ENCODE measurements at places on chromosomes 11 and 22.

GRCh38 chr11:38680166-38680565 is 2082.1 kb upstream of the RAG2 start:
- no peak for DNase-seq

GRCh38 chr11:121757480-121758125 is 304.8 kb upstream of the SORL1-AS1 start:
- DNase-seq = no peak

GRCh38 chr11:35011944-35012343 is 95.5 kb downstream of the PDHX start:
- no peak for DNase-seq

DNA sequence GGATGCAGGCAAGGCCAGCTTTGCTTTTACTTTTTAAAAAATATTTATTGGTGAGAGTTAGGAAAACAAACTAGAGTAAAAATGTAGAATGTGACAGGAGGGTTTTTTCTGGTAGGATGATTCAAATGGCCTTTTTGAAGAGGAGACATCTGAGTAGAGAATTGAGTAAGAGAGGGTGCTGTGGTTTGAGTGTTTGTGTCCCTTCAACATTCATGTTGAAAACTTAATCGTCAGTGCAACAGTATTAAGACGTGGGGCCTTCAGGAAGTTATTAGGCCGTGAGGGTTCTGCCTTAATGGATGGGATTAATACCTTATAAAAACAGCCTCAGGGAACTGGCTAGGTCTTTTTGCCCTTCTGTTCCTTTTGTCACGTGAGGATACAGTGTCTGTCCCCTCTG is 288.8 kb upstream of the C11orf87 start:
- DNase-seq = peak; percentile 2

GRCh38 chr11:130475426-130476053 is 27.1 kb downstream of the ADAMTS15 start:
- no peak for DNase-seq

GRCh38 chr11:95925011-95925410 is 1.1 kb upstream of the MTMR2 start:
- no peak for DNase-seq

- DNase-seq = no peak
Observed at GRCh38 chr11:87212891-87213290, 175.2 kb downstream of the TMEM135 start.

DNA sequence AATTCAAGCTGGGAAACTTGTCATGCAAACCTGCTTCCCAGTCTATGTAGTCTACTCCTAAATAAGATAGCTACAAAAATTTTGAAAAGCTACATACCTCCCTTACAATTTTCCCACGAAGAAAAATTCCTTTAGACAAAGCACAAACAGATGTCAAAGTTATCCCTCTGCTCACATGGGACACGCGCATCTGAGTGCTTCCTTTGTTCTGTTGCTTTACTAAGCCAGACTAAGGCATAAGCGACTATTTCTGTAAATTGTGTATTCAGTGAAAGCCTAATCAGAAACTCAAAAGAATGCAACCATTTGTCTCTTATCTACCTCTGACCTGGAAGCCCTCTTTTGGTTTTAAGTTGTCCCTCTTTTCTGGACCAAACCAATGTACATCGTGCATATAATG is 583.7 kb upstream of the B3GAT1 start:
- DNase-seq = no peak

DNA sequence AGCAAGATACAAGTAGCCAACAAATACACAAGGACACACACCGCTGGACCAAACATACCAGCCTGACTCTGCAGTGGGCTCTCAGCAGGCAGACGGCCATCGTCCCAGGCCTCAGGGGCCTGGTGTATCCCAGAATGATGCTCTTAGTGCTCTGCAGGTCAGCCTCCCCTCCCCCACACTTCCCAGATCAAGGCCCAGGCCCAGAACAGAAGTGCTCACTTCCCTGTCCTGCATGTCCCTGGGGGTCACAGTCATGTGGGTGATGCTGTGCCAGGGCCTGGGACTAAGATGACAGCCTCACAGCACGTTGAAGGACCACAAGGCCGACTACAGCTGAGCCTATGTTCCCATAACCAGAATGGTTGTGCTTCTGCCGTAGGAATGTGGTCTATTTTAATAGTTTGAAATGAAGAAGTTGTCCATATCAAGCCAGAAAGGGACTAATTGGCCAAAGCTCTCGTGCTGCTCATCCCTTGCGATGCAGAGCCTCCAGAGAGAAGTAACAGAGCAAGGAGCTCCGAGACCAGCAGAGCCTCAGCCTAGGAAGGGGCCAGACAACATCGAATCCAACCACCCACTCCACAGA is 48.6 kb downstream of the GAB4 start:
- DNase-seq = no peak

DNA sequence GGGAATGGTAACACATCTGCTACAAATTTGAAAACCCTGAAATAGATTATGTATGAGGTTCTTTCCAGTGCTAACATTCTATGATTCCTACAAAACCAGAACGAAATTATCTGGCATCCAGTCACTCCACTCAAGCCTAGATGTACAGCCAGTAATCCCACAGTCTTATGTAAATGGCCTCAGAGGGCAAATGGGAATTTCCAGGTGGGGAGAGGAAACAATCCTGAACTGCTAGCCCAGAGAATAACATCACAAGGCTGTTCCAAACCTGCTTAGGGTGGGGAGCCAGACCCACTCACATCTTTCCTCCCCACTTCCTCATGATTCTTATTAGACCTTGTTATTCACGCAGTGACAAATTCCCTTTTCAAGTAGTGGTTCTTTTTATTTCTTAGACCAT is 3.5 kb downstream of the FIBIN start:
- DNase-seq = no peak

DNA sequence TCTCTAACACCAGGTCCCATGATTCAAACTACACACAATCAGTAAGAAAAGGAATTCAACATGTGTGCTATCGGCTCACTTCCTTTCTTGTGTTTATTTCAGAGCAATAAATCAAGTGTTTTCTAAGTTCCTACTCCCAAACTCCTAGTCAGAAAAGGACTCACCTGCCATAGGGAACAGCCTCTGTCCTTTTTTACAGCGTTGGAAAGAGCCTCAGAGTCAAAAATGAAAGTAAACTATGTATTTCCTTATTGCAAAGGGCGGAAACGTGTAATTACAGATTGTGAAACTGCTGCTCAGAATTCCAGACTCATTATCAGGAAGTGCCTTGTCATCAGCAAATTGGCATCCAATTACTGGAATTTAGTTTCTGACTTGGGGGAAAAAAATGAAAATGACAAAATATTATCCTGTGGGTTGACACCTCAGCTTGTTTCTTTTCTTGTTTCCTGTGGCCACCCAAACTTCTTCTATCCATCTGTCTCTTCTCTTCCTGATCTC is at the start of gene CASP4:
Gene CASP4, minus strand, starts transcription at position 220 of the 501 bp plus-strand sequence. Its CDS starts 49 bp downstream, at position 171.
- DNase-seq = peak; percentile 49

- DNase-seq = no peak
Observed at GRCh38 chr11:44000731-44001130, 47.0 kb upstream of the ACCSL start.

DNA sequence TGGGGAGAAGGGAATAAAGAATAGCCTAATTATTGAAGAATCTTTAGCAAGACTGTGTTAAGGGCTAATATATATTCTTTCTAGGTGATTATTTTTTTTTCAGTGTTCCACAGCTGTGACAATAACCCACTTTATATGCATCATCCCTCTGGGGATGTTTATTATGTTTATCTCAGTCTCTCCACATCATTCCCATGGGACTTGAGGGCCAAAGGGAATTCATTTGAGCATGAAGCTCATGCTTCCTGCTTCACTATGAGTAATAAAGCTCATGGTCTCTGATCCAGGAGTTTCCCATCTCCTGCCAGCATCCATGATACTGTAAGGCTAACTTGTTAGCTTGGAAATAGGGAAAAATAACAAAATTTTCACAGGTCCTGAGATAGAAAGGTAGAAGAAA is 1888.4 kb downstream of the LRRC4C start:
- no peak for DNase-seq

DNA sequence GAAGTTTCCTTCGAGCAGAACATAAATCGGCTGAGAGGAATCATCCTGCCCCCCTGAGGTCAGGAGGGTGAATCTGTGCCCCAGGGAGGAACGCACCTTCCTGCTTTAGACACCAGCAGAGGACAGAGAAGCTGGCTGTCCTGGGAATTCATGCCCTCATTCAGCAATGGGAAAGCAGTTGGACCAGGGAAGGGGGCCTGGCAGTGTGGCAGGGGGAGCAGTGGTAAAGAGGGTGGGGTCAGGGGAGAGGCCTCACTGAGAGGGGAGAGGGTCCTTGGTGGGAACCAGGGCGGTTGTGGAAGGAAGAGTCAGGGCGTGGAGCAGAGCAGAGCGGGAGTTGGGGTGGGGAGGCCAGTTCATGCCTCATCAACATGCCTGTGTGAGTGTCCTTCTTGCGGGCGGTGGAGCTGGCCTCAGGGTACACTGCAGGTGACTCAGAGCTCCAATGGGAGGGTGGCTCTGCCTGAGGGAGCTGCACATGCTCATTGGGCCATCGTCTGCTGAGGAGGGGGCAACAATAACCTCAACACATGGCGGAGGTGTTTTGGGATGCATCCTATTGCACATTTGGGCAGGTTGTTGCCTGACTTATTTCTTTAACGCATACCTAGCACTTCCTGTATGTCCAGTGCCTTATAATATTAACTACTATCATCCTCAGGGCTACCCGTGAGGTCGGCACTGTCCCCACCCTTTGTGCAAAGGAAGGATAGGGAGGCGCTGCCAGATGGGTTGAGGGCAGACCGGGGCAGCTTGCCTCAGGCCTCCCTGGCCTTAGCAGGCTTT is 23.2 kb downstream of the MED15 start:
- DNase-seq = no peak

GRCh38 chr11:128759597-128759996 is 65.7 kb downstream of the FLI1 start:
- no peak for DNase-seq

DNA sequence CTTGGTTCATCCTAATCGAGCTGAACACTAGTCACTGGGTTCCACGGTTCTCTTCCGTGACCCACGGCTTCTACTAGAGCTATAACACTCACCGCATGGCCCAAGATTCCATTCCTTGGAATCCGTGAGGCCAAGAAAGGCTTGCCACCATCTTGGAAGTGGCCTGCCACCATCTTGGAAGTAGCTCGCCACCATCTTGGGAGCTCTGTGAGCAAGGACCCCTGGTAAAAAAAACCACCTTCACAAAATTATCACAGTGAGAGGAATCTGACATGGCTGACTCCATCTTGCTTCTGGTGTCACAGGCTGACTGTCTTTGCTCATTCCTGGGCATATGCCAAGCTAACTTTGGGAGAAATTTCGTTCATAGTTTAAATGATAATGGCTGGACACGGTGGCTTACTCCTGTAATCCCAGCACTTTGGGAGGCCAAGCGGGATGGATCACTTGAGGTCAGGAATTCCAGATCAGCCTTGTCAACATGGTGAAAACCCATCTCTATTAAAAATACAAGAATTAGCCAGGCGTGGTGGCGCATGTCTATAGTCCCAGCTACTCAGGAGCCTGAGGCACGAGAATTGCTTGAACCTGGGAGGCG is 18.9 kb upstream of the KCTD14 start:
- DNase-seq = no peak

- DNase-seq = no peak
Observed at GRCh38 chr11:3124821-3125220, 40.3 kb downstream of the OSBPL5 start.

DNA sequence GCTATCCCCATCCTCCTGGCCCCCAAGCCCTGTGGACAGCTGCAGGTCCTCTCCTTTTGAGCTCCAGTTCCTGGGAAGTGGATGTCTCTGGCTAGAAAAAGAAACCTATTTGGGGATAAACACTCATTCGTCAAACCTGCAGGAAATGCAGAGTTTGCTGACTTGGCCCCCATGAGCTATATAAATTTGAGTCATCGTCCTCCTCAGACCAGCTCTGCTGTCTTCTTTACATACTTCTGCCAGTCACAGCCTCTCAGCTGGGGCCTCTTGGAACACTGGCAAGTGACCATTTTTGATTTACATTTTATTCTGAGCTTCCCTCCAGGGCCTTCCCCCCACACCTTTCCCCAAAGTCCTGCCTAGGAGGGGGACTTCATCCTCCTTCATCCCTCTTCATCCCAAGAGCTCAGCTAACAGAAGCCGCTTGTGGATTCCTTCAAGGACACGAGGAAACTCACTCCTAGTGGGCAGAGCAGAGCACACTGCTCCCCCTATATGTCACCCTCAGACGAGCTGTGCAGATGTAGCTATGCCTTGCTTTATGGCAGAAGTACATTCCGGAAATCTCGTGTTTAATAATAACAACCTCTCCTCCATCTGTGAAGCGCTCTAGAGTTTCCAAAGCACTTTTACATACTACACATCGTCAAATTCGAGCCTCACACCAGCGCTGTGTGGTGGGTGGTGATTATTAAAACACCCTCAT is 131.8 kb downstream of the FEZ1 start:
- no peak for DNase-seq

- DNase-seq = no peak
Observed at GRCh38 chr11:60937144-60937527, 12.9 kb downstream of the TMEM132A start.

- DNase-seq = no peak
Observed at GRCh38 chr11:118610225-118610772, 2.9 kb downstream of the PHLDB1 start.

- peak; percentile 12 for DNase-seq
Observed at GRCh38 chr11:2741006-2741376, 41.2 kb upstream of the KCNQ1OT1 start.

- no peak for DNase-seq
Observed at GRCh38 chr11:90500922-90501568, 278.2 kb upstream of the CHORDC1 start.

DNA sequence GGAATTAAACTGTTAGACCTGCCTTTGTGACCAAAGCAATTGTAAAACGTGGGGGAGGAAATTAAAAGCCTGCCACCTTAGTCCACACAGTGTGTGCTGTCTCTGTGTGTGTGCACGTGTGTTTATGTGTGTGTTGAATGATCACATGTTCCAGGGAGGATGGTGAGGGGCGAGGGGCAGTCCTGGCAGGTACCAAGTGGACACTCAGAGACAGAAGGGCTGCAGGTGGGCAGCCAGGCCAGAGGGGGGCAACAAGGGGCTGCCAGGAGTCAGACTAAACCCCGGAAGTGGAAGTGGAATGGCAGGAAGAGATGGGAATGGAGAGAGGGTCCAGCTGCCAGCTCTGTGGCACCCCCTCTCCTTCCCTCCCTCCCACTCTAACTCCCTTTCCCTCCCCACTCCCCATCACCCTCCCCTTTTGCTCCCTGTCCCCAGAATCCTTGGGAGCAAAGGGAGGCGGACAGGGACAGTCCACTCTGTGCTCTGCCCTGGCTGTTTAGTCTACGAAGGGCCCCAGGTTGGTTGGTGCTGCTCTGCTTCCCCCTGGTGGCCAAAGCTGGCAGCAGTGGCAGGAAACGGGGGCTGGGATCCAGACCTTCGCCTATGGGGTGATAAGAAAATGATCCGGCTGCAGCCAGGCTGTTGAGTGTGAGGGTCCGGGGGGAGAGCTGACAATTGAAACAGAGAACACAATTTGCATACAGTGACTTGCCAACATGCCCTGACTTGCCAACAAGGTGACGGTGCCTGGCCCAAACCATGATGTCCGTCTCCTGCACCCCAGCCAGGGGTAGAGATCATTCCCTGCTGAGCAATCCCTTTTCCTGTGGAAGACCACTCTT is 24.4 kb downstream of the P2RY2 start:
- peak; percentile 70 for DNase-seq

All from HL-60 (cell line).